ENCODE measurements at places on chromosomes 7 and 10.

DNA sequence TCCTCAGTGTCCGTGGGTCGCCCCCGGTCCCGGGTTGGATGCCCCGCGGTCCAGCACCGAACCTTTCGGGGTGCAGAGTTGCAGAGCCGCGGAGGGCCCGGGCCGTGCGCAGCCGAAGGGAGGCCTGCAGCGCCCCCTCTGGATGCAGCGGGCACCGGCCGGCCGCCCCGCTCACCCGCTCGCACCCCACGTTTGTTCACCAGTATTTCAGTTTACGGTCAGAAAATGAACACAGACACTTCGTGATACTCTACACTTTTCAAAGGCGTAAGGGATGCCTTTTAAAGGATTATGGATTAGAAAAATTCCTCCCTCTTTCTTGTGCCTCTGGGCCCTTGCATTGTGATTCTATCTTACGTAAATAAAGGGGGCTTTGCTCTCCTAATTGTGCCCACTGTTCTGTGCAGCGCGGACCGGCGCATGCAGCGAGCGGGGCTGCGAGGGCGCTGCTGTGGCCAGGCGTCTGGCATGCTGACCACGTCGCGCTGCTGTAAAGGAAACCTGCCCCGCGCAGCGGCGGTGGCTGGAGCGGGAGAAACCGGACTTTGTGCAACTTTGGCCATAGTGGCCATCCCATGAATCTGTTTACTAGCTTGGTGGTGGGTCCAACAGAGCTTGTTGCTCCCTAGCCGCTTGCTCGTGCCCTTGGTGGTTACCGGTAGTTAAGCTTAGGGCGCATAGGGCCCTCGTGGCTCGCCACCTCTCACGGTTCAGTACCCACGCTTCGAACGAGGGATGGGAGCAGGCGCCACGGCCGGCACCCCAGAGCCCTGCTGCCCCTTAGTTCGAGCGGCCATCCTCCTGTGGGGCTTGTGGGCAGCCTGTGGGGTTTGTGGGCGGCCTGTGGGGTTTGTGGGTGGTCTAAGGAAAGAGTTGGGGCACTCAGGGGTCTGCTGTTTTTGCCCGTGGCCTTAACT lies 739 bp upstream of the MEST start:
- peaks cover 14% of the 10 kb centered on the region for H3K4me1 ChIP-seq
- no peak overlapping the region for H3K27ac ChIP-seq
- DNase-seq = no peak
- peak overlapping the region; percentile 63 for H3K4me3 ChIP-seq
- peaks cover 2% of the 10 kb centered on the region for H3K36me3 ChIP-seq

DNA sequence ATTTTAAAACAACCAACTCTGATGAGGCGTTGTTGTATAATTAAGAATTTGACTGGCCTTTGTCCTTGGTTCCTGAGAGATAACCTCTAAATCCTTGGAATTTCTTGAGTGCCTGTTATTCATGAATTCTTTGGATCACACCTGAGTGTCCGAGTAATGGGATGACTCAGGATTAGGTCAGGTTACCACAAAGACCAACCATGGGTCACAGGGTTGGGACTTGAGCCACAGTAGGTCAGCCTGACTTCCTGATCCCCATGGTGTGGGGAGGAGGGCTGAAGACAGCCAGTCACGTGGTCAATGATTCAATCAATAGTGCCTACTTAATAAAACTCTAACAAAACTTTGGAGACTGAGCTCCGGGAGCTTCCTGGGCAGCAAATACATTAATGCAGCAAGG lies 192.5 kb downstream of the GFRA1 start:
- DNase-seq = no peak
- no peaks in the 10 kb centered on the region for H3K36me3 ChIP-seq
- no peaks in the 10 kb centered on the region for H3K4me1 ChIP-seq
- H3K27ac ChIP-seq = no peak overlapping the region

- H3K27ac ChIP-seq = peak overlapping the region; percentile 96
- peak overlapping the region; percentile 73 for H3K4me3 ChIP-seq
- DNase-seq = no peak
- H3K27me3 ChIP-seq = no peaks in the 10 kb centered on the region
- H3K36me3 ChIP-seq = peaks cover 66% of the 10 kb centered on the region
Measured at GRCh38 chr10:3774814-3775695, 10.0 kb downstream of the KLF6 start.

GRCh38 chr7:47777531-47778152 lies 170.6 kb downstream of the PKD1L1 start:
- H3K27me3 ChIP-seq = peaks cover 6% of the 10 kb centered on the region
- H3K36me3 ChIP-seq = no peaks in the 10 kb centered on the region

GRCh38 chr10:88919041-88919440 lies 33.5 kb downstream of the ACTA2 start:
- no peak for DNase-seq
- no peak overlapping the region for H3K4me3 ChIP-seq
- no peaks in the 10 kb centered on the region for H3K4me1 ChIP-seq
- H3K27me3 ChIP-seq = no peaks in the 10 kb centered on the region
- peaks cover 20% of the 10 kb centered on the region for H3K36me3 ChIP-seq

DNA sequence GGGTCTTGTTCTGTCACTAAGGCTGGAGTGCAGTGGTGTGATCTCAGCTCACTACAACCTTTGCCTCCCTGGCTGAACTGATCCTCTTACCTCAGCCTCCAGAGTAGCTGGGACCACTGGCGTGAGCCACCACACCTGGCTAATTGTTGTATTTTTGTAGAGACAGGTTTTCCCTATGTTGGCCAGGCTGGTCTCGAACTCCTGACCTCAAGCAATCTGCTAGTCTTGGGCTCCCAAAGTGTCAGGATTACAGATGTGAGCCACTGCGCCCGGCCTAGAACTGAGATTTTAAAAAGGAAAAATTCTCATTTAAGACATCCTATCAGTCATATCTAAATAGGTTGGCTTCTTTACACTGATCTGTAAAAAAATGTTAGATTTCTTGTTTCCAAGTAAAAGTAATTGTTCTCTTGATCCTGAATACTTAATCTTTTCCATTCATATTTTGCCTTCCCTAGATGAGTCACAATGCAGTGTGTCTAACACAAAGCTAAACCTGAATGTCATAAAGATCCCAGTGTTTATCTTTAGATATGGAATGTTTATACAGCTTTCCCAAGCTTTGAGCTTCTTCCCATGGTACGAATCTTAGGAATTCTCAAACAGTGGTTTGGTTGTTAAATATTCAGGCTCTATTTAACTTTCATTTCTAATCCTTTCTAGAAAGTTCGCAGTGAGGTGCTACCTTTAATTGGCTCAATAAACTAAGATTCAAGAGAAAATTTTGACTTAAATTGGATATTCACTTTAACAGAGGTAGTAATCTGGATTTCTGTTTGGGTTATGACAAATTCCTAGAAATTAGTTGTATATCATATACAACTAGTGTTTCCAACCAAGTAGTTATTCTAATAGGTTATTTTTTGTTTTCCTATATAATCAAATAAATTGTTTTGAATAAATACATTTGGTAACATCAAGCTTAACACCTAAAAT lies 12.1 kb upstream of the LAMB1 start:
- no peak for DNase-seq
- no peaks in the 10 kb centered on the region for H3K36me3 ChIP-seq
- H3K27ac ChIP-seq = no peak overlapping the region
- H3K4me1 ChIP-seq = no peaks in the 10 kb centered on the region
- no peak overlapping the region for H3K4me3 ChIP-seq
- H3K27me3 ChIP-seq = peaks cover 44% of the 10 kb centered on the region

DNA sequence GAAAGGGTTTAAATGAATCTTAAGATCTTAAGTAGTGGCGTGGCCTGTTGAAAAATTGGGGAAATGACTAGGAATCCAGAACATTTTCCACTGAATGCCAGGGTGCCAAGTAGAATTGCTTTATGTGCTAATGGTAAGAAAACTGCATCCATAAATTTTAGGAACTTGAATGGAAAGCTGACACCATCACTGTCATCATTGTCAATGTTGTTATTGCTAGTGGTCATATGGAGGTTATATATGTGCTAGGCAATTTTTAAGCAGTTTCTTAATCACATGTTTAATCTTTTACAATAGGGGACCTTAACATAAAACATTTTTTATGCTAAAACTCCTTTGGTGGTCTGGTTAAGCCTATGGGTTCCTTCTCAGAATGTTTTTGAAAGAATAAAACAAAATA lies 13.1 kb downstream of the MARCHF5 start:
- no peak overlapping the region for H3K4me3 ChIP-seq
- DNase-seq = no peak
- H3K27ac ChIP-seq = peak overlapping the region; percentile 35

DNA sequence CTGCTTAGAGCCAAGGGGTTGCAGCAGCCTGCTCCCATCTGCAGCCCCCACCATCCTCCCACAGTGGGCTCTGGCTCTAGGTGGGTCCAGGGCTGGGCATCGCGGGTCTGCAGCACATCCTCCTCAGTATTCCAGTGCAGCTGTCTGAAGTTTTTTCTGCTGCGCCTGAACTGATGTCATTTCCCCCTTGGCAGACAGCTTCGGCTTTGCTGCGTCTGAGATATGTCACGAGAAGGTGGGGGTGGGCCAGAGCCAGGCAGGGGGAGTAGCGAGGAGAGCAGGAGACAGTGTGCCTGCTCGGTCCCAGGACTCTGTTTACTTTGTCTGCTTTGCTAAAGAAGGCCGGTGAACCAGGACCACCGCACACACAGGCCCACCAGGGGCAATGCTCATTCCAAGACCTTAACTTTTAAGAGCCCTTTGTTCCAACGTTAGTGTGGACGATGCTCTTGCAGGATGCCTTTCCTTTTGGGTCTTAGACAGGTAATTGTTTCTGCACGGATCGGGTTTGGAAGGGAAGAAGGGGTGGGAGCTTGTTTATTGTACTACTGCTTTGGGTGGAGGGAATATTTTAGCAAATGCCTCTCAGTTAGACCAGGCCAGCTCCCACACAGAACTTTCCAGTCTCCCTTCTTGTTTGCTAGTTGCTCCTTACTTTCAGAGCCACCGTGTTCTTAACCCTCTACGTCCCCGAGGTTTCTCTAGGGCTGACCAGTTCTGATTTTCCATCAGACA lies 32.4 kb downstream of the WBP1L start:
- peaks cover 59% of the 10 kb centered on the region for H3K4me1 ChIP-seq
- no peaks in the 10 kb centered on the region for H3K27me3 ChIP-seq
- no peak overlapping the region for H3K27ac ChIP-seq
- H3K4me3 ChIP-seq = no peak overlapping the region

DNA sequence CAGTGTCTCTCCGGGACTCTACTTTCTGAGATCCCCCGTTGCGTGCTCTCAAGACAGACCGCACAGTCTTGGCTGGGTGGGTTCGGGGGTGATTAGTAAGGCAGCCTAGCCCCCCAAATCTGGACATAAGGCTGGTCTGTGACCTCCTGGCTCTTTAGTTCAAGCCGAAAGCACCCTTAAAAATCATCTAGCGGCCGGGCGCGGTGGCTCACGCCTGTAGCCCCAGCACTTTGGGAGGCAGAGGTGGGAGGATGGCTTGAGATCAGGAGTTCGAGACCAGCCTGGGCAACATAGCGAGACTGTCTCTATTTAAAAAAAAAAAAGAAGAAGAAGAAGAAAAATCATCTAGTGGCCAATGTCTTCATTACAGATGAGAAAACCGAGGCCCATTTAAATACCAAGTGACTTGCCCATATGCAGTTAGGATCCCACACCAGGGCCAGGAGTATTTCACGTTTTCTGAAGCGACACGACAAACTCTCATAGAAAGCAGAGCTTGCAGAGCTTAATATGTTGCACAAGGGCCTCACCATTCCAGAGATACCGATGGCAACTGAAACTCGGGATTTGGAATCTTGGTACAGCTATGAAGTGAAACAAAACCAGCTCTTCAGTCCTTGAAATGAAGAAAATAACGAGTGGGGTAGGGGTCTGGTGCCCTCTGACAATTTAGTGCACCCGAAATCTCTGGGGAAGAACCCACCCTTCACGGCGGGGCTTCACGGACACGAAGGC lies 703 bp upstream of the HILPDA start:
- peak overlapping the region; percentile 89 for H3K4me3 ChIP-seq
- H3K27me3 ChIP-seq = peaks cover 13% of the 10 kb centered on the region
- H3K4me1 ChIP-seq = peaks cover 30% of the 10 kb centered on the region
- DNase-seq = no peak
- H3K27ac ChIP-seq = peak overlapping the region; percentile 44
- H3K36me3 ChIP-seq = peaks cover 9% of the 10 kb centered on the region

GRCh38 chr10:61464461-61465170 lies 11.4 kb upstream of the TMEM26 start:
- no peak overlapping the region for H3K27ac ChIP-seq
- H3K4me3 ChIP-seq = no peak overlapping the region
- H3K4me1 ChIP-seq = no peaks in the 10 kb centered on the region
- no peak for DNase-seq
- H3K27me3 ChIP-seq = peaks cover 9% of the 10 kb centered on the region
